ENCODE measurements at places on chromosomes 6 and 20.

DNA sequence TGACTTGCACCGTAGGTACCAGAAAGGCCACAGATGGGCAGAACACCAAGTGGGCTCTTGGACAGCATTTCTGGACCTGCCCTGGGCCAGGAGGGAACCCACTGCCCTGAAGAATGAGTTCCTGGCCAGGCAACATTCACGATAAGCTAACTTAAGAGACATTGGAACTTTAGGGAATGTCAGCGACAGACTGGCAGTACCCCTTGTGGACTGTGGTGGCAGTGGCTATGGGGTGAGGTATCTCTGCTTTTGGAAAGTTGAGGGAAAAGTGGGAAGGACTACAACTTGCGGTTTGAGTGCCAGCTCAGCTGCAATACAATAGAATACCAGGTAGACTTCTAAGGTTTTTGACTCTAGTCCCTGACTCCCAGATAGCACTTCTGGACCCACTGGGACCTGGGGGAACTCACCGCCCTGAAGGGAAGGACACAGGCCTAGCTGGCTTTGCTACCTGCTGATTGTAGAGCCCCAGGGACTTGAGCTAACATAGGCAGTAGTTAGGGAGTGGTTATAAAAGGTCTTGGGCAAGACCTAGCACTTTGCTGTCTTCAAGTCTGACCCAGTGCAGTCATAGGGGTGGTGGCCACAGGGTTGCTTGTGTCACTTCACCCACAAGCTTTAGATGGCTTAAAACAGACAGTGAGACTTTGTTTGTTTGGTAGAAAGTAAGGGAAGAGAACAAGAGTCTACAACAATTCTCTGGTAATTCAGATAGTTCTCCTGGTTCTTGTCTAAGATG, 617.6 kb downstream of the COL12A1 start:
- DNase-seq, result no peak

DNA sequence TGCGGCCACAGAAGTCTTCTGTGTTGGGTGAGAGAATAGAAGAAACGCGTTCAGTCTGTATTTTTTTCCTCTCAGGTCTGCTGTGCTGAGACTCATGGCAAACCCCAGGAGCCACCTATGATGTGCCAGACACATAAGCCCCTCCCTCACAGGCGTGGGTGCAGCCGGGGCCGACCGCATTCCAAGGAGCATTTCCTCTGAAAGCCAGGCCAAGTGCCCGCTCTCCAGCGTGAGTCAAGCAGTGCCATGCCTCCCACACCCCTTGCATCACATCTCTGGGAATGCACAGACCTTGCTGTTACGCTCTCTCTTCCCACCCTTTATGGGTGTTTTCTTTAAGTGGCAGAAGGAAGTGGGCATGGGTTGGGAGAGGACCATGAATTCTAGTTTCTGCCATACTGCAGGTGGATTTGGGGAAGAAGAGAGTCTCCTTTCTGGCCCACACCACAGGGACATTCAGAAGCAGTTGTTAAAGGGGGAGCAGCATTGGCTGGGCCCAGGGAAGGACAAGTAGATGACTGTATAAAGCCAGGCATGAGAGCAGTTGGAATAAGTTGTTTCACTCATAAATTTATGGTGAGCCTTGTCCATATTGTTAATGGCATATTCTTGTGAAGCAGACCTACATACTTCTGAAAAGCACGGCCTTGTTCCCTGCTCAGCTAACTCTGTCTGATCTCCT, 37.1 kb upstream of the TFAP2A start:
- peak; percentile 99 for DNase-seq

DNA sequence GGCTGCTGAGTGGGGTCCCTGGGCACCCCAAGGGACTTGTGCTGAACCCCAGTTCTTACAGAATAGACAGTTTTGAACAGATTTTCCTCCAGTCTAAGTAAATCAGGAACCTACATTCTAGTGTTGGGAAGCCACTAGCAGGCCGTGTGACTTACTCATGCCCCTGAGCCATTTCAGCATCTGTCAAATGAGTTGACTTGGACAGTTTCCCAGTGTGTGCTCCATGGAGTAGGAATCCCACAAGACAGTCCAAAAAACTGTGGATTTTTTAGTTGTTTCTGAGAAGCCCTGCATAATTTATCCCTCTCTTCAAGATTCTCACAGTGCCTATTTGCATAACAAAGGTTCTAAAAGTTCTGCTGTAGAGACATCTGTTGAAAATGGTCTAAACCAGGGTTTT, 2.1 kb downstream of the GABRR2 start:
- DNase-seq, result peak; percentile 92

DNA sequence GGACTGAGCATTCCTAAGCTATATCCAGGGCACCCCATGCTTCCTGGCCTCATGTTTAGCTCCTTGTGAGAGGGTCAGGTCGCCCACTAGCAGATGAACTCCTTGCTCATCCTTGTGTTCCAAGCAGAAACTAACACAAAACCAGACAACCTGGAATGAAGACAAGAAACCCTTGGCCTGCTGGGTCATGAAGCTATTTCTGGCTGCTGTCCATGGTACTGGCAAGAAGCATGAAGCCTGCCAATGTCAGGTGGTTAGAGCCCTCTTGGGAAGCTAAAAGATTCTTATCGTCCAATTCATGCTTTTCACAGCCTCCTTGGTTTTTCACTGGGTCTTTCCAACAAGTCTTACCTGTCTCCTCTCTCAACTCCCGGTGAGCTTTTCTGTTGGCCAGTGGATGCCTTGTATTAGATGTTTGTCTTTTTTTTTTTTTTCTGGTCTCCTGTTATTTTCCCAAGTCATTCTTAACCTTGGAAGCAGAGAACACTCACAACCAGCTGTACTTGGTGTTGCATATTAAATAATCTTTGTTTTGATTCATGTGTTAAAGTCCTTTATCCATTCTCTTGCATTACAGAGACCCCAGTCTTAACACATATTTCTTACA, 180.3 kb downstream of the ANKRD60 start:
- peak; percentile 79 for DNase-seq

All from M059J (cell line).